NCI-H1092 treated with DMSO at 0.1 percent for 48 hours (cell line): ENCODE measurements at places on chromosomes 1 and 21.

DNA sequence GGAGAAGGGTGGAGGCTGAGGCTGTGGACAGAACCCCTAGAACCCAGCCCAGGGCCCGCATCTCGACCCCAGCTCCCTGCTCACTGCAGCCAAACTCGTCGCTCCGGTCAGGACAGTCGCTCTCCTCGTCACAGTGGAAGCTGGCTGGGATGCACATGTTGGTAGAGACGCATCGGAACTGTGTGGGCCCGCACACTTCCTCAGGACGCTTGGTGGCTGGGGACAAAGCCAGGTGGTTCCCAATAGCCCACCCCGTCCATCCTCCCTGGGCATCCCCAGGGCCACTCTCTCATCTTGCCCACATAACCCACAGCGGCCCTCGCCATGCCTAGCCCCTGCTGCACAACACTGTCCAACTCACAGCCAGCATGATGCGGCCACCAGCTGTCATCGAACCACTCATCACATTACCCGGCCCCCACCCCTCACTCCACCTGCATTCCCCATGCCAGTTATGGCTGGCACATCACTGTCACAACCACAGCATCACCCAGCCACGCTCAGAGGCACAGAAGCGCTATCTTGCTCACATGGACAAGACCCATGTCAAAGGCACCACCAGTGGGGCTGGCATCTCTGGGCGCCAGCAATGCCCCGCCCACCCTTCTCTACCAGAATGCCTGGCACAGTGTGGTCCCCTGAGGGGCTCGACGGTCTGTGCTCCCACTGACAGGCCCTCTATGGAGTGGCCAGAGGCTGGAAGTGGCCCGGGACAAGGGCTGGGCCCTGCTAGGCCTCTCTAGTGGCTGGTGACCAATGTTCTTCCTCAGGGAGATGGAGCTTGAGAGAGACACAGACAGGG, 51.7 kb downstream of the HSPG2 start:
- DNase-seq = no peak

GRCh38 chr1:56908619-56909221, 54.1 kb downstream of the C8A start:
- DNase-seq = no peak

DNA sequence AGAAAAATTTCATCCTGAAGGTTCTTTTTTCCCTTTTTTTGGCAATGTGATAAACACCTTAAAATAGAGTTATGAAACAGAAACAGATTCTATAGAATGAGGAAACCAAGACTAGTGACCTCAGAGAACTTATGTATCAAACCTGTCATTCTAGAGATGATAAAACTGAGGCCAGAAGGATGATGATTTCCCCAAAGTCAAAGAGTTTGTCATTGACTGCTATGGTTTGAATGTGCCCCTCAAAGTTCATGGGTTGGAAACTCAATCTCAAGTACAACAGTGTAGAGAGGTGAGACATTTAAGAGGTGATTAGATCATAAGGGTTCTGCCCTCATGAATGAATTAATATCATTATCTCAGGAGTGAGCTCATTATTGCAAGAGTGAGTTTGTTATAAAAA, 13.7 kb upstream of the BEND5 start:
- DNase-seq = no peak

DNA sequence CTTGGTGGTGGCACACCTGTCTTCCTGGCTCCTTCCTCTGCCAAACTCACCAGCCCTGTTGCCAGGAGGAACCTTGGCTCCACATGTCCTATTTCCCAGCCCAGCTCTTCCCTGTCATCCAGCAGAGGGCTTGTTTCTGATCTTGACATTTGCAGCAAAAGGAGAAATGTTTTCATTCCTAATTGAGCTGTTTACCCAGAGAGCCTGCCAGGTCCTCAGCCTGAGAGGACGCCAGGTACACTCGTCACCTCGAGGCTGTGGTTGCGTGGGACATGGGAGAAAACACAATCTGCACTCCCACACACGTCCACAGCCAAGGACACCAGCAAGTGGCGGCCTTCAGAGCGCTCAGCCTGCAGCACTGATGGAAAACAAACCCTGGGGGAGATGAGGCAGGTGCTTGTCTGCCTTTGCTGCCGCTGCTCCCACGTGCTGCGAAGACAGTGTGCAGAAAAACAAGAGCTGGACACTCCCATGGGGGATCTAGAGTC, 132.8 kb upstream of the CD34 start:
- DNase-seq = peak; percentile 49

DNA sequence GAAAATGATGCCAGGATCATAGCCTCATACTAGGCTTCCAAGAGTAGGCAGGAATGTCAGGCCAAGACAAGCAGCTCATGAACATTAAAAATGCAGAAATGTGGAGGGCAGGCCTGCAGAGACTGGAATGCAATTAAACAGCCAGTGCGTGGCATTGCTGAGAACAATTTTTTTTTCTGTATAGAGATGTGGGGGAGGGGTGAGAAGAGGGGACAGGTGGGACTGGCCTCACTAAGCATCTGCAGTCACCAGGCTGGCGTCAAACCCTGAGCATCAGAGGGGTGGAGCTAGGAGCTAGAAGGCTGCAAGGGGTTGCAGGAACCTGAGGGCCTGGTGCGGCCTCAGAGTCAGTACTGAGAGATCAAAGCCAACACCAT, 114.1 kb downstream of the TNR start:
- no peak for DNase-seq

DNA sequence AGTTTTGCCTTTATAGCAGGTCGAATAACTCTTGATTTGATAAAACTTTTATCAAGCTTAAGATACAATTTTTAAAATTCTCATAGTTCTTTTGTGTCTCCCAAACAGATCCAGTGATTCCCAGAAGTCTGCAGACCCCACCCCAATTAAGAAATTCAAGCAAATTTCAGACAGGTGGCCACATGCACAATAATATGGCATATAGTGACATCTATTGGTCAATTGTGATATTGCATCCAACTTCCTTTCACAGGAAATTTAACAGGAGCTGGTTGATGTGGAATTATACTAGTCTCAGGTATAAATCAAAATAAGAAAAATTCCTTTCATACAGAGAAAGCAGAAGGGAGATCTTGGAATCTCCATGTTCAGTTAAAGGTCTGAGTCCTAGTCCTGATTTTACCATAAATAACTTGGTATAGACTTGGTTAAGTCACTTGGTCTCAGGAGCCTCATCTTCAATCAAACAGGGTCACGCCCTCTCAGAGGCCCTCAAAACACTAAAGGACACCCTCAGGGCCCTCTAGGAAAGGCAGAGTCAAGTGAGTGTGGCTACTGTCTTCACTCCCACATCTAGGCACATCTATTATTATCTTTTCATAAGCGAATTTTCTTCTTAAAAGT, 24.1 kb downstream of the PIGM start:
- DNase-seq = peak; percentile 33

GRCh38 chr1:205576011-205576410, 55.8 kb downstream of the ELK4 start:
- no peak for DNase-seq

DNA sequence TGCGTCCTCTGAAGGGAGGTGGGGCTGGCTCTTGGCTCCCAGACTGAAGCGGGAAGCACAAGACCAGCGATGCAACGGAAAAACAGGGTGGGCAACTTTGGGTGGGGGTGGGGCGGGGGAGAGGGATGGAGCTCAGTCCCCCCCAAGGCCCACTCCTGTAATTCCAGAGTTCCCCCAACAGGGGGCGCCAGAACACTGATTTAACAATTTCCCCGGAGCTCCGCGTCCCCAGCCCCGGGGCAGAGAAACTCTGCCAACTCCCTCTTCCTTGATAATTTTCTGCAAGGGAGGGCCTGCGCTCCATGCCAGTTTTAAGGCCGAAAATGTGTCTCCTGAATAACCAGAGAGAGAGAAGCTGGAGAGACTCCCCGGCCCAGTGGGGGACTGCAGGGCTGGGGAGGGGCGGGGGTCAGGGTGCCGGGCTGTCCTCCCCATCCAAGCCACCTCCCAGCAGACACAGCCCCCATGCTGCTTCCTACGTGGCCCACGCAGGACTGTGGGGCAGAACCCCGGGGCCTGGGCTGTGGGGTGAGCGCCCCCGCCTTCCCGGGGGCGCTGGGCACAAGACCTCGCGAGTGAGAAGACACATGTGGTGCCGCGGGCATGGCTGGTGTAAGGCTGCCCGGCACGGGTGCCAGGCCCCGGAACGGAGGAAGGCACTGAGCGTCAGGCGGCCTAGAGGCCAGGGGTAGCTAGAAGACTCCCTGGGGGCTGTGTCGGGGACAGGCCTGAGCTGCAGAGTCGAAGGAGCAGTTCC, 51.4 kb downstream of the KIF21B start:
- DNase-seq = peak; percentile 44

DNA sequence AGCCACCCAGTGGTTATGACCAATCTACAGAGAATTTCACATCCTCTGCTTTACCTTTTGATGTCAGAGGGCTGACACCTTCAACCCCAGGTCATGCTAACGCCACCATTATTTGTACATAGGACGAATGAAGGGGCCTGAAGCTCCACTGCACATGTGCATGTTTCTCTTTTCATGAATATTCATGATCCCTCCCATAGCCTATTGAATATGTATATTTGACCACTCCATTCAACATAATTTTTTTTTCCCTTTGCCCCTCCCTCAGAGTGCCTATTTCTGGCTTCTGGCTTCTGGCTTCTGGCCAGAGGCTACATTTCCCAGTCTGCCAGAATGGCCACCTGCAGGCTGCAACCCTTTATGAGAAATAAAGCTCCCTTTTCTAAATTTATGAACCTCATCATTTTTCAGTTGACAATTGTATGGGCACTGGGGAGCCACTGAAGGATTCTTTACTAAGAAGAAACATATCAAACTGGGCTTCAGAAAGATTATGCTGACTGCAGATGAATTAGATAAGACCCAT, 406.7 kb downstream of the SIPA1L2 start:
- peak; percentile 47 for DNase-seq

DNA sequence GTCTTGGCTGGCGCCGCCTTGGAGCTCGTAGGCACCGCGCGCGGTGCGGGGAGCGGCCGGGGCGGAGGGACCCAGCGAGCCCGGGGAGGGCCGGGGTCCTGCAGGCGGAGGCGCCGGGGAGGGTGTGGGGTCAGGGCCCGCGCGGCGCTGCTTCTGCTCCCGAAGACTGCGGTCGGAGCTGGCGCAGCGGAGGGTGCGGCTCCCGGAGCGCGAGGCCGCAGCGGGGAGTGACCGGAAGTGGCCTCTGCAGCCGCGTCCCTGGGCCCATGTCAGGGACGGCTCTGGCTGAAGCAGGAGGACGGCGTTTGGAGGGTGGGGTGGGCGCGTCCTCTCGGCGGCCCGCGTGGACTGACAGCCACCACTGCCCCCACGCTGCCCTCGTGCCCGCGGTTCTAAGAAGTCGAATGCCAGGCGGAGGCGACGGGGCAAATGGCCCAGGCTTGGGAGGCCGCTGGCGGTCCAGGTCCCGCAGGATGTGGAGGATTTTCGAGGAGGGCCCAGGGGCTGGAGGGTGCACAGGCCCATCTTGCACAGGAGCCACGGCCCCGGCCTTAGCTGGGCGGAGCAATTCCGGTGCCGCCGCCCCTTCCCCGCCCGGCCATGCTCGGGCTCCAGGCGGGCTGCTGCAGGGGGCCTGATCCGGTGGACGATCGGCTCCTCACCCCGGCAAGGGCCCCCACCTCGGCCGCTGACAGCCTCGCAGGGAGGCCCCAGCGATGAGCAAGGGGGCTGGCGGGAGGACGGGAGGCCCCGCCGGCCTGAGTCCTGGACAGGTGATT, 7.7 kb upstream of the ZNF669 start:
- DNase-seq = peak; percentile 23

DNA sequence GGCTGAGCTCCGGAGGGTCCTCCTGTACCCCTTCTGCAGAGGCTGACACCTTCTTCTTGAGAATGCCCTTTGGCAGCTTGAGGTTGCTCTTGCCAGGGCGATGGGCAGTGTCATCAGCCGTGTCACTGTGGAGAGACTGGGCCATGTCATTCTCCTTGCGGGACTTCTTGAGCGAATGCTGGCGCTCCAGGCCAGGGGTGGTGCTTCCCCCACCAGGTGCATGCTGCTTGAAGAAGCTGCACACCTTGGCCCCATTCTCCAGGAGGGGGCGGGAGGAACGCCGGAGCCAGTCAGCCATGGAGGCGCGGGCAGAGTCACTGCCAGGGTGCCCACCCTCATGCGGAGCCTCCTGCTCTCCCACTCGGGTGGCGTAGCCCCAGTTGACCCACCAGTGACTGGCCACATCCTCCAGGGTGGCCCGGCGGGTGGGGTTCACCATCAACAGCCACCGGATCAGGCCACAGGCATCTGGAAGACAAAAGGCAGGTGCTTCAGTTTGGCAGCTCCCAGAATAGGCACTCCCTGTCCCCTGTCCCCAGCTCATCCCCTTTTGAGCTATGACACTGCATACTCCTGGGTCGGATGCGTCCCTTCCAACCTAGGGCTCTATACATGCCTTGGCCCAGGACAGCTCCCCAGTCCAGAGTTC, 17.4 kb downstream of the NUAK2 start:
- no peak for DNase-seq

DNA sequence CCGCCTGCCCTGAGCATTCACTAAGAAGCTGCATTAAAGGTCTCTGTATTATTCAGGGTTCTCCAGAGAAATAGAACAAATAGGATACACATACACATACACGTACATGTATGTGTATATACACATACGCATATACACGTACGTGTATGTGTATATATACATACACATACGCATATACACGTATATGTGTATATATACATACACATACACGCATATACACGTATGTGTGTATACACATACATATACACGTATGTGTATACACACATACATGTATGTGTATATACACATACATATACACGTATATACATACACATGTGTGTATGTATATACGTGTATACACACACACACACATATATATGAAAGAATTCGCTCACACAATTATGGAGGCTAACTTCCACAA, 108.9 kb upstream of the BARHL2 start:
- no peak for DNase-seq

GRCh38 chr1:228937351-228937750, 202.1 kb downstream of the RHOU start:
- no peak for DNase-seq
